ENCODE measurements at places on chromosomes 5 and 9.

GRCh38 chr5:37833990-37834389 lies 5.9 kb downstream of the GDNF start:
- DNase-seq, result no peak

DNA sequence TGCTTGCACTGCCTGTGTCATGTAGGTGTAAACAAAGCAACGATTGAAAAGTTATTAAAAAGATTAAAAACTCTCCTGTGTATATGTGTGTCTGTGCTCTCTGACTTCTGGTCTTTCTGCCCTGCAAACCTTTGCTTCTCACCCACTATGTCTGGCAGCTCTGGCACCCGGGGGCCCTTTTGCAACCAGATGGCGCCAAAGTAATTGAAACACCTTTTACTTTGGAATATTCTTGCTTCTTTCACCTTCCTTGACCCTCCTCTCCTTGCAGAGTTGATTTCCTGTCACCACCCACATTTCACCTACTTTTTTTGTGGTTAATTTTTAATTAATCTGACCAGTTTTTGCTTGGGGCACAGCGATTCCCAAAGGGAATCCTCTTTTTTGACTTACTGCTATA lies 275.5 kb downstream of the ARHGEF28 start:
- no peak for DNase-seq

- no peak for DNase-seq
These were observed 64.3 kb upstream of the PCA3 start for GRCh38 chr9:76699971-76700370.

DNA sequence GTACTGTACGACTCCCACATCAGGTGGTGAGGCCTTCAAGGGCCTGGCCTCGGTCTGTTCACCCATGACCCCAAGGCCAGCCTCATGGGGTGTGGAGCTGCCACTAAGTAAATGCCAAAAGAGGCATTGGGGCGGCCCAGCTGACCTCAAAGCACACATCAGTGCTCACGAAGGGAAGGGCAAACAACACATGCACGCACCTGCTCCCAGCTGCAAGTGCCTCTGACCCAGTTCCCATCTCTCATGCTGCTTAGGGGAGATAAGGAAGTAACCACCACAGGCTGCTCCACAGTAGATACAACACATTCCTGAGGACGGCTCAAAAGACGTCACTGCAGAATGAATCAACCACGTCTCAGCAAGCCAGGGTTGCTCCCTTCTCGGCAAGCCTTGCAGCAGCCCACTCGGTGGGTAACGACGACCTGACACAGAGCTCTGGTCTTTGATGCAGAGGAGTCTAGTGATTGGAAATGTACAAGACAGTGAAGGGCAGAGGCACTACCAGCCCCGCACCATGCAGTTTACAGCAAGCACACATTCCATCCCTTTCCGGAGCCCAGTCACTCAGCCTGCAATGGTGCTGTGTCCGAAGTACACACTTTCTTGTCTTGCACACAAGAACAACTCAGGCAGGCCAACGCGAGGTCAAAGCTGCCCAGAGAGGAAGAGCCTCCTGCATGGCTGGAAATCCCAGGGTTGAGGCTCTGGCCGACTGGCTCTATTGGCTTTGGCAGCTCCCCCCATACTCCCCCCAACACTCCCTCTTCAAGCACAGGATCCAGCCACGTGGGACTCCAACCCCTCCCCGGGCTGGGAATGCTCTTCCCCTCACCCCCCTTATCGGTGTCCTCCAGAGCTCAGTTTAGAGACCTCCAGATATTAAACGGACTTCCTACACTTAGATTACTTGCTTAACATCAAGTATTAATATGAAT lies 31.8 kb downstream of the FABP6 start:
- no peak for DNase-seq

GRCh38 chr5:175564716-175565115 lies 86.4 kb downstream of the SFXN1 start:
- DNase-seq, result no peak

GRCh38 chr5:32419791-32420190 lies 24.7 kb downstream of the ZFR start:
- DNase-seq, result no peak

DNA sequence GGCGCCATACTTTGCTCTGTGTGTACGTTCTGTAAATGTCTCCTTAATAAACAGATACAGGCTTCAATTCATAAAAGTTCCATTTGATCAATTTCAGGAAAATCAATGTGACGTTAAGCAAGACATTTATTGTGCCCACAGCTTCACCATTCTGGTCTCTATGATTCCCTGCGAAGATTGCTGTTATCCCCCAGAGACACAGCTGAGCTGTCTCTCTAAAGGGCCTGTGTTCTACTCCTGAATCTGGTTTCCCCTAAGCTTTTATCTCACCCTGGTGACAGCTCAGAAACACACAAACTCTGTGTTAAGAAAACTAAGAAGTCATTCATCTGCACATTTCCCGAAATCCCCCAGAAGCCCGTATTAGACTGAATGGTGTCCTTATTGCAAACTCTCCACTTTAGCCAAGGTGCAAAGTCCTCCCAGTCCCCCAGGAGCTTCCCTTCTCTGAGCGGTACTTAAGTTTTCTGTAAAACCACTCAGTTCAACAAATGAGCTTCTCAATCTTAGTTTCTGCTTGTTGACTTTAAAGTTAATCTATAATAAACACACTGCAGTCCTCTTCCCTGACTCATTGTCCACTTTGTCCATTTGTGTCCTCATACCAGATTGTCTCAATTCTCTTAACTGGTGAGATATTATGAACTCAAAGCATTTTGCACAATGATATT lies 1.4 kb upstream of the C5orf15 start:
- no peak for DNase-seq

GRCh38 chr9:130028493-130029222 lies 14.3 kb downstream of the FNBP1 start:
- DNase-seq, result no peak

DNA sequence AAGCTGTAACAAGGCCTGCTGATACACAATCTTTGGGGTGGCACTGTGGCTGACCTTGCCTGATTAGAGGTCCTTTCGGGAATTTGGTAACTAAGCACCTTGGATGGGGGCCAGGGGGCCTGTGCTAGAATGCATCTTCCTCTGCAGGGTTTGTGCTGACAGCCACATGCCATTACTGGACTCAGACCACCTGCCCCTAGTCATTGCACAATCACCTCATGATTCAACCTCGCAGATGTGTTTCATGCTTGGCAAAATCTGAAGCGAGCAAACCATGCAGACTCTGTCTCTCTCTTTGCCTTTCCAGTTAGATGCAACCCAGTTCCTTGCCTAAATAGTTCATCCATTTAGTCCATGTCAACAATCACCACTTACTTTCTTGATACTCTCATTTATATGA lies 96.5 kb upstream of the ERCC6L2 start:
- no peak for DNase-seq

DNA sequence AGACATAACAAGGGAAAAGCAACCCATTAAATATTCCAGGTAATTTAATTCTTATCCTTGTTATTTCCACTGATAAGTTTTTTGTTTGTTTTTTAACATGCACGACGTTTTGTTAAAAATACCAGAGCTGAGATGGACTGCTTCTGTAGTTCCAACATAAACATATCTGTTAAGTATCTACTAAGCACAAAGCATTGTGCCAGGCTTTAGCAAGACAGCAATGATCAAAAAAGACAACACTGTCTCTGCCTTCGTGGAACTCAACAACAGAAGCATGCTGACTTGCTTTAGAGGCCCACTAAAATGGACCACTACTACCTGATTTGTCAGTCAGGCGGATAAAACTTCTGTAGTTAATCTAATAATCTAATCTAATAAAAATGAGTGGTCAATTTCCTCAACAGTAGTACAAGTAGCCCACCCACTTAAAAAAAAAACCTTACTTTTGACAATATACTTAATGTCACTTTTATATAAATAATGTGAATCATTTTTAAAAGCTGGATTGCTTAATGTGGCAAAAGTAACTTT lies 3.1 kb downstream of the RAB14 start:
- no peak for DNase-seq

DNA sequence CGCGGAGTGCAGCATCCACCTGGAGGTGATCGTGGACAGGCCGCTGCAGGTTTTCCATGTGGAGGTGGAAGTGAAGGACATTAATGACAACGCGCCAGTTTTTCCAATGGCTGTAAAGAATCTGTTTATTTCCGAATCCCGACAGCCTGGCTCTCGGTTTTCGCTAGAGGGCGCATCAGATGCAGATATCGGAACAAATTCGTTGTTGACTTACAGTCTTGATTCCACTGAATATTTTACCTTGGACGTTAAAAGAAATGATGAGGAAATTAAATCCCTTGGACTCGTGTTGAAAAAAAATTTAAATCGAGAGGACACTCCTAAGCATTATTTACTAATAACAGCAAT lies 611 bp downstream of the PCDHA3 start:
- no peak for DNase-seq

DNA sequence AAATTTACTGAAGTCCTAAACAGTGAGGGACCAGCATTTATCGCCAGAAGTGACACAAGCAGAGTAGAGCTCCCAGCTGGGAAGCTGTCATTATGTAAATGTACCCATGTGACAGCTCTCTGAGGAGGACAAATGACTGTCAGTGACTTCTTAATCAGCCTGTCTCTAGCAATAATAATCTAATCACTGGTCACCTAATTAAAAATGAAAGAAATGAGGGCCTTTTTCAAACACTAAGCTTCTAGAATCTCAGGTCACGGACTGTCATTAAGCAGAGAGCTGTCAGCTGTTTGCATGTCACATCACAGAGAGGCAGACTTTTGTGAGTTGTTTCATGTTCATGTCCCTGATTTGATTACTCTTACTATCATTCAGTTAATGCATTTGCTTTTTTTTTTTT lies 77.9 kb upstream of the FBXL17 start:
- DNase-seq, result no peak

DNA sequence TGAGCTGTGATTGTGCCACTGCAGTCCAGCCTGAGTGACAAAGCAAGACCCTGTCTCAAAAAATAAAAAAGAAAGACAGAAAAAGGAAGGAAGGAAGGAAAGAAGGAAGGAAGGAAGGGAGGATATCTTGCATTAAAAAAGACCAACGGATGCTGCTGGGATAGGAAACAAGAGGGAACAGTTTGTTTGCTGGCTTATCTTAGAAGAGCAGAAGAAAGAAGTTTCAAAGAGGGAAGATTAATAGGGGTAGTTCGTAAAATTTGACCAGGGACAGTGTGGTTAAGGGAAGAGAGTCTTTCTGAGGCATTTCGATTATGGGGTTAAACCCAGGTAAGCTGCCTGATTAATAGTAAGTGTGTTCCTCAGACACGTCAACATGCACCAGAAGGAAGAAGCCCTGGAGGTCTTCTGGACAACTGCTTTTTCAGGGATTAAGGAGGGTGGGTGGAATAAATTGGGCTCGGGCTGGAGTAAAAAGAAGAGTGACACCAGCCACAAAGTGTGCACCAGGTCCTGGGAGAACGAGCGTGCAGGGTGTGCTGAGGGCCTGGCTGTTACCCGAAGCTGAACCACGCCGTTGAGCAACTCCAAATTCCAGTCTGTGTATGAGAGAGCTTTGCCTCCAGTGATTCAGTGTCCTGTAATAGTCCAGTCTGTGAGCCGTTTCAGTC lies 24.8 kb downstream of the FYB1 start:
- no peak for DNase-seq

GRCh38 chr9:21744320-21744719 lies 58.1 kb upstream of the MTAP start:
- no peak for DNase-seq

- DNase-seq, result peak; percentile 74
These were observed at the start of the genes DNAI1 and FAM219A for GRCh38 chr9:34458013-34458958. TSS of gene DNAI1 (plus strand) at chr9:34458805. CDS start at chr9:34459006, 201 bp downstream. TSS of gene FAM219A (minus strand) at chr9:34458570. CDS start at chr9:34458263, 307 bp downstream.

GRCh38 chr5:71830681-71831539 lies 111.8 kb downstream of the CARTPT start:
- peak; percentile 83 for DNase-seq

- DNase-seq, result no peak
These were observed 208.1 kb upstream of the PIK3R1 start for GRCh38 chr5:68007451-68007850.

- DNase-seq, result no peak
These were observed 57.5 kb downstream of the TAF11L14 start for GRCh38 chr5:17691762-17692161.

DNA sequence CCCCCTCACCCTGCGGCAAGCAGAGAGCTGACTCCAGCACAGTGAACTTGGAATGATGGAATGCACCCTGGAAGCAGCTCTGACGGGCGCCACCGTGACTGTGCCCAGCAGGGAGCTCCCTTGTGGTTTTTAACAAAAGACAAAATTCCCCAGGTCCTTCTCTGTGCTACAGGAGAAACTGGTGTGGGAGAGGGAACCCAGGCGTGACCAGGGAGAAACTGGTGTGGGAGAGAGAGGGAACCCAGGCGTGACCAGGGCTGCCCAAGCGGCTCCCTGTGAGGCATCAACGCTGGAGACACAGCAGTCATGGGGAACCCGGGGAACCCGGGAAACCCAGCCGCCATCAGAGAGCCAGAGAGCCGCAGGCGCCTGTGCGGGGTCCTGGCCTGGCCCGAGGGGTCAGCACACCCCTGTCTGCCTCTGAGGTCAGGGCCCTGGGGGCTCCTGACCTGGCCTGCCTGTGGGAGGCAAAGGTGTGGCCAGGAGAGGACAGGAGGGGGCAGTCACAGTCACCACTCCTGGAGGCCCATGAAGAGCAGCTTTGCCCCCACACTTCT lies 3.1 kb upstream of the AHRR start:
- DNase-seq, result no peak

- no peak for DNase-seq
These were observed 222.8 kb upstream of the KIF2A start for GRCh38 chr5:62083247-62083646.

GRCh38 chr9:116234081-116234480 lies 80.5 kb downstream of the PAPPA start:
- DNase-seq, result no peak

DNA sequence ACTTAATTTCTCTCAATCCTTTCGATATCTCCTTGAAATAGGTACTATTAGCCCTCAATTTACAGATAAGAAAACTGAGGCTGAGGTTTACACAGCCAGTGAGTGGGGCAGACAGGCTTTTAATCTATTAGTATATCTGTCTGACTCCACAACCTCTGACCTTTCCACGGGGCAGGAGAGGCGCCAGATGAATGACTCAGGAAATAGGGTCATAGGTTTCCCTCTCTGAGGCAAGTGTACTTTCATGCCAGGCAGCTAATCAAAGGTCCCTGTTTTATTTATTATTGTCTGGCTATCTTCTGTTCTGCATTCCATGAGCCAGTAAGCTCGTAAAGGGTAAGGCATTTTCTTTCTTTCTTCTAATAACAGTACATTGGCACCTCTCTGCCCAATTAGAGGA lies 79.6 kb upstream of the KLF4 start:
- DNase-seq, result no peak

DNA sequence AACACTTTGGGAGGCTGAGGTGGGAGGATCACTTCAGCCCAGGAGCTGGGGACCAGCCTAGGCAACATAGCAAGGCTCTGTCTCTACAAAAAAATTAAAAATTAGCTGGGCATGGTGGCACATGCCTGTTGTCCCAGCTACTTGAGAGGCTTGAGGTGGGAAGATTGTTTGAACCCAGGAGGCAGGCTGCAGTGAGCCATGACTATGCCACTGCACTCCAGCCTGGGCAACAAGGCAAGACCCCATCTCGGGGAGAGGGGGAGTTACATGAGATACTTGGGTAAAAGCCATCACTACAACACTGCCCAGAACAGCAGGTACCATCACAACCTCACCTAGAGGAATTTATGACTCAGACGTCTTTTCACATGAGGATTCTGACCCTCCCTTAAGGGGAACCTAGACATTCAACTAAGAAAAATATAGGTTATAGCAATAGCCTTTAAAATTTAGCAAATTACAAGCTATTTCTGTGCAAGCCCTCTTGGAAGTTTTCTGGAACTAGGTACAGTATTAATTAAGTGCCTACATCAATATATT lies 143.5 kb downstream of the NFIB start:
- no peak for DNase-seq
